ENCODE measurements at places on chromosomes 4 and X.

DNA sequence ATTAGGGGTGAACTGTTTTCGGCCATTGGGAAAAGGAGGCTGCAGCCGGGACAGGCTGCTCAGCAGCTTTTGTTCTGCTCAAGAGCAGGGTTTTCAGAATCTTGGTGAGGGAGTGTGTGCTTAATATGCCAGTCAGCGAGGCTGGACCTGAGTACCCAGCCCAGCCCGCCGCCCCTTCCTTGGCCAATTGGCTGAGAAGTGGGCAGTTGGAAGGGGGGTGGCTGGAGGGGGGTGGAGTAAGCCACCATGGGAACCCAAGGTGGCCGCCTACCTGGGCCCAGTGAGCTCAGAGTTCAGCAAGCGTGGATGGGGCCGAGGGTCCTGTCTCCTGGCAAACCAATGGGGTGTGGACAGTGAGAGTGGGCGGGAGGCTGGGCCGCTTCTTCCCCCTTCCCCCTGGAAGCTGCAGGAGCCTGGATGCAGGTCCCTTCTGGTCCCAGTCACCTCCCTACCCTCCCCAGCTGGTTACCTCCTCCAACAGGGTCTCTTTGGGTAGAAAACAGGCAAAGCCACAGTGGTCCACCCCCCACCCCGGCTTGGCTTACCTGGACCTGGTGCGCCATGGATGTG, 52.5 kb downstream of the SORCS2 start:
- no peak for DNase-seq

- no peak for DNase-seq
Observed at GRCh38 chr4:3466691-3467600, 3.8 kb downstream of the DOK7 start.

DNA sequence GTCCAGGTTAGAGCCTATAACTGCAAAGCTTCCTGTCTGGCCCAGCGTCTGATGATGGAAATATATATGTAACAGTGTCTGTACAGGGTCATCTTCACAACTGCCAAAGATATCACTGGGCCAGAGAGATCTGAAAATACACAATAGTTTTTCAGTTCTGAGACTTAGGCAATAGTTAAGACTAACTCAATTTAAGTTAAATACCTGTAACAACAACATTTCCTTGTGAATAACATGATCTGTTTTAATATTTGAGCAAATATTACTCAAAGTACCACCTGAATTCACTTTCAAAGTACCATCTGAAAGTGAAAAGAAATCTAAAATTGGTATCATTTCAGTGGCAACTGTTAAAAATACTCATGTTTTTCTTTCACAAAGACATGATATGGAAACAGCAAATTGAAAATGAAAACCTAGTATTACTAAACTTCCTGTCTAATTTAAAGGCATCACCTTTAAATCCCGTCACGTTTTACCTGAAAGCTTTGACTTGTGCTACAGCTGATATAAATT, 9.6 kb downstream of the ZAR1 start:
- no peak for DNase-seq

GRCh38 chr4:176217510-176217909, 22.1 kb upstream of the SPATA4 start:
- DNase-seq, result no peak

DNA sequence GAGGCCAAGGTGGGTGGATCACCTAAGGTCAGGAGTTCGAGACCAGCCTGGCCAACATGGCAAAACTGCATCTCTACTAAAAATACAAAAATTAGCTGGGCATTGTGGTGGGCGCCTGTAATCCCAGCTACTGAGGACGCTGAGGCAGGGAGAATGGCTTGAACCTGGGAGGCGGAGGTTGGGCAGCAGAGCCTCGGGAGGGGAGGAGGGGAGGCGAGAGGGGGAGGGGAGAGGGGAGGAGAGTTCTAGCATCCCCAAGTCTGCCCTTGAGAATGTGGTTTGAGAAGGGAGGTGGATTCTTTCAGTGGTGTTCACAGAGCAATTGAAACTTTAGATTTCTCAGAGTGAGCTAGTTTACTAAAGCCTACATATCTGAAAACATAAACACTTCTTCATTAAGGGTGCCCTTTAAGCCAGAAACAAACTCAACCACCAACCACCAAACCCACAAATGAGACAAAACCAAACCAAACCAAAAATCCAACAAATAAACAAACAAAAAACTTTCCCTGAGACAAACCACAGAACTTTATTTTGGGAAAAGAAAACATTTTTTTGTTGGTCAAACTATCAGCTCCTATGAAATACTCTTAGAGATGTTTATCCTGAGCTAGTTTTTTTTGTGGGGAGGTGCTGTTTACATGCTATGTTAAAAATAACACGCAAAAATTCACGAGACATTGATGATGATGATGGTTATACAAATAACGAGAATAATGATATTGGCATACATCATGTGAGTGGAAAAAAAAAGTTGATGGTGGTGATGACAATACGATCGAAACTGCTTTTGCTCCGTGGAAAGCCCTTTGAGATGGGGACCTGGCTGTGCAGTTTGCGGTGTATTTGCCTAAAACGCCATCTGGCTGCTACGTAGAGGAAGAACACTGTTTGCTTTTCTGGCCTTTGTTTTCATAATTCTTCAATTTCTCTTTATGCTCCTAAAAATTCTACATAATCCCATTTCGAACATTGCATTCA, 98.2 kb upstream of the PRKX start:
- no peak for DNase-seq

GRCh38 chr4:42683393-42683792, 26.5 kb upstream of the ATP8A1 start:
- DNase-seq, result no peak

- no peak for DNase-seq
Observed at GRCh38 chr4:92021788-92022187, 282.0 kb upstream of the GRID2 start.

DNA sequence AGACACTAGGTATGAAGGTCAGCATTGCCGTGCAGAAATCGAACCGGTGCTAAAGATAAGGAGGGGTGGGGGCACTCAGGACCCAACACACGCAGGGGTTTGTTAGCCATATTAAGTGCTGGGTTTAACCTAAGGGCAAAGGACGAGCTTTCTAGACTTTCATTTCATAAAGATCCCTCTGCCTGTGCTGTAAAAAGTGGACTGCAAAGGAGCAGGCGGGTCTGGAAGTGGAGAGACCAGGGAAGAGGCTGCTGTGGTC, 1.3 kb downstream of the CASP3 start:
- no peak for DNase-seq

- no peak for DNase-seq
Observed at GRCh38 chr4:125084608-125085007, 230.1 kb upstream of the FAT4 start.

- no peak for DNase-seq
Observed at GRCh38 chrX:49308604-49309269, 5.3 kb downstream of the GAGE10 start.

GRCh38 chrX:57905141-57905540, 5.1 kb downstream of the ZXDA start:
- no peak for DNase-seq

DNA sequence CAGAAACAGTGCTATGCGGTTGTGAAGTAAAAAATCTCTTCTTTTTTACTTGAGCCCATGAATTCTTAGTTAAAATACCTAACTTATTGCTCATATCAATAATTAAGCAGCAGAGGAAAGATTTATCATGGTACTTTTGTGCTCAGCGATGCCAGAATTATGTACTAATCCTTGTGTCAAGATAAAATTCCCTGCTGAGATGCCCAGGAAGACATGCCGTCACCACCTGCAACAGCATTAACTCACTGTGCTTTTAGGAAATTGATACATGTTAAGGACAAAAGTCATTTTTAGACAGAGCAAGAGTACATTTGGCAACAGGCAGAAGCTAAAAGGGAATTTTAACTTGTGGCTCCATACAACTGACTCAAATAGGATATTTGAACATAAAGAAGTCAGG, 138.9 kb downstream of the NPNT start:
- no peak for DNase-seq

GRCh38 chr4:6264225-6264540, 5.5 kb upstream of the WFS1 start:
- no peak for DNase-seq

- no peak for DNase-seq
Observed at GRCh38 chrX:115547448-115547847, 13.5 kb upstream of the PLS3 start.

- DNase-seq, result no peak
Observed at GRCh38 chr4:174561560-174561959, 39.3 kb upstream of the HPGD start.

GRCh38 chr4:20422398-20422797, 170.7 kb downstream of the SLIT2 start:
- DNase-seq, result no peak

DNA sequence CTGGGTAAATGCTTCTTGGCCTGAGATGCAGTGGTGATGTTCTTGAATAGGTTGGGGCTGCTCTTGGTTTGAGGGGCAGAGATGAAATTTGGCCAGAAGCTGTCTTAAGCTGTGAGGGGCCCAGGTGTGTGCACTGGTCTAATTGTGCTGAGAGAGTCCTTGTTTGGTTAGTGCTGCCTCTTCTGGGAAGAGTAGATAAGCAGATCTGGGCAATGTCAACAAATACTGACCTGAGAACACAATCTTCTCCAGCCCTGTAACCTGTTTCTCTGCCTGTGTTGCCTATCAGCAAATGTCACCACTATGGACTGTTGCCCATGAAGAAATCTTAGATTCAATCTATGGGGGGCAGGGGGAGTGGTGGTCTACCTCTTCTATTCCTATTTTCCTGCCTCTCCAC, 17.2 kb upstream of the USP27X start:
- no peak for DNase-seq

DNA sequence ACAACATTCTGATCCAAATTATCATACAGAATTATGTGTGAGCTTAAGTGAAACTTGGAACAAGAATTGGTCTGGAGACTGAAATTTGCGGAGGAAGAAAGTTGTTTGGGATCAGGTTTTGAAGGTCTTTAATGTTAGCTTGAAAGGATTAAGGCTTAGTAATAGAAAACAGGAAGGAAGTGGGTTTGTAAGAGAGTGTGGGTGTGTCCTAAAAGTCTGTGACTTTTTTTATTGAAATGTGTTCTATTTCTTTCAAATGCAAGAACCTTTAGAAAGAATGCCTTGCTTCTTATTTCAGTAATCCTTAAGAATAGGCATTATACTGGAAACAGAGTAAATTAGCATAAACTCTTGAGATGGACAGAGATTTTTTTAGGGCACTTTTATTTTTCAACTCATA, 198.0 kb downstream of the GALNTL6 start:
- no peak for DNase-seq

DNA sequence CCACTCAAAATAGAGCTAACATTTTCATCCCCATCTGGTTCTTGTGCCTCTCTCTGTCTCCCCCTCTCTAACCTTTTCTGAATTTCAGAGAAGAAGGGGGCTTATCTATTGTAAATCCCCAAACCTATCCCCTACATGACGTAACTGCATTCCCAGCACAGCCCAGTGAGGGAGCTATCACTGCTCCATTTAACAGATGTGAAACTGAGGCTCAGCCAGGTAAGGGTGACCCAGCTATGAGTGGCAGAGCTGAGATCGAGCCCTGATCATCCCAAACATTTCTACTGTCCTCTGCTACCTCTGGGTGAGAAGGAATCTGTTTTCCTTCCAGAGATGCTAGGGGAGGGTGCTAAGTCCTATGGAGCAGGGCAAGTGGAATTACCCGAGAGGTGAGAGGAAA, 107.5 kb downstream of the SLC2A9 start:
- no peak for DNase-seq

- DNase-seq, result no peak
Observed at GRCh38 chr4:154485127-154485773, 6.3 kb downstream of the DCHS2 start.

DNA sequence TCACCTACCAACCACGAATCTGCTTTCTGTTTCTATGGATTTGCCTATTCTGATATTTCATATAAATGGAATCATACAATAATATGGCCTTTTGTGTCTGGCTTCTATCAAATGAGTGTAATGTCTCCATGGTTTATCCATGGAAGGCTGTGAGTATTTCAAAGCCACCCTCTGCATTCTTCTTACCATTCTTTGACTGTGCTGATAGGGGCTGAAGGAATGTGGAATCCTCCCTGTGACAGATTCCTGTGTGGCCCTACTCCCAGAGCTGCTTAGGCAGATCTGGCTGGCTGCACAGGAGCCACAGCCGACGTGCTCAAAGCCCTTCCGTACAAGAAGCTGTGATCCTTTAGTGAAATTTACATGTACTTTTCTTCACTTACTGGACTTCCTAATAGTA, 163.2 kb downstream of the HS6ST2 start:
- no peak for DNase-seq

- no peak for DNase-seq
Observed at GRCh38 chr4:40405193-40405592, 70.1 kb downstream of the CHRNA9 start.

DNA sequence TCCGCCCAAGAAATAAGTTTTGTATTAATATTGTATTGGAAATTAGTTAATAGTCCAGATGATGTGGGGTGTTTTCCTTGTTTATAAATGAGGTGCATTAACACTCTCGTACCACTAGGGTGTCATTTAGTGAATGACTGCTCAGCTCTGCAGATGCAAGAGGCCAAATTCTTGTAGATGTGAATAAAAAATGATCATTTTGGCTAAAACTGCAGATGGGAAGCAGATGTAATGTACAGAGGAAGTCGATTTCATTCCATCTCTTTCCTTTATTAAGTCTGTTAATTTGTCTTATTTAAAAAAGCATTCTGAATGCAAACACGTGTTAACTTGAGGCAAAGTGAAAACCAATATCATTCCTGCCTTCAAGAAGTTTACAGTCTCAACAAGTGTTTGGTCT, 108.1 kb downstream of the DHX15 start:
- no peak for DNase-seq

DNA sequence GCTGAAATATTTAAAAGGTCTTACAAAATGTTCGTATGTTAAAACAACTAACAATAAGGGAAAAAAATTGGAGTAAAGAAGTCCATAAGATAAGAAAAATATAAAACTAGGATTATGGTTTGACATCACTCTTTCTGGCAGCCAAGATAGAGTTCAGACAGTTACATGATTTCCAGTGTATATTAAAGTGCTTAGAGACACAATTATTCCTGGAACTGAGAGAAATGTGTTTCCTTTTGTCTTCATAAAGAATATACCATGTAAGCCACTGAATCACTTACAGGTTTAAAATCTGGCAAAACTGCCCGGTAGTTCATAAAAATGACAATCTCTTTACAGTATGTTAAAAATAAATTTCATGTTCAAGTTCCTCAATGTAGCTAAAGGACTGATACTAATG, 538.7 kb upstream of the ATOH1 start:
- no peak for DNase-seq

DNA sequence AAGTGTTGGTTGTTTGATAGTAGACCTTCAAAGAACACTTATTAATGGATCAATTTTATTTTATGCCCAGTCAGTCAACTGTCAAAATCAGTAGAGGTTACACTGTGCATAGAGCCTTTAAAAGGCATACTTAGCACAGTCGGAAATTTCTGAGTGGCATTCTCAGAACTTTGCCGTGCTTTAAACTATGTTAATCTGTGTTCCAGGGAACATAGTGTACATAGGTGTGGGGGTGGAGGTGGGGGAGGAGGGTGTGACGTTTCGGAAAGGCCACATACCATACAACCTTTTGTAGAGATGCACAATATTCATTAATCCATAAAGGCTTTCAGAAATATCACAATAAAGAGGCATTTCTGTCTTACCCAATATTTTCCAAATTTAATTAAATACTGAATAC, 75.8 kb downstream of the RS1 start:
- no peak for DNase-seq

All from activated CD8-positive, alpha-beta memory T cell treated with anti-CD3 and anti-CD28 coated beads, Interleukin-2, amount 50 U/mL, for 48 hours (primary cell).